Neural progenitor cell (in vitro differentiated cells): ENCODE measurements at places on chromosomes 2 and 18. TPM values are rescaled to one million over a fixed set of nuclear protein-coding genes. Genes with fewer than 3 reads are reported as not detected.
A peak's percentile ranks its signal among the peaks of the same experiment; 100 is the strongest.

Gene LHCGR
- not detected in 2 replicates for total RNA-seq

- DNase-seq: peak; percentile 40
These were observed 154.8 kb downstream of the TGIF1 start for GRCh38 chr18:3604498-3605408.

Gene MYO5B
- total RNA-seq: 5.0 and 6.7 TPM in 2 replicates

DNA sequence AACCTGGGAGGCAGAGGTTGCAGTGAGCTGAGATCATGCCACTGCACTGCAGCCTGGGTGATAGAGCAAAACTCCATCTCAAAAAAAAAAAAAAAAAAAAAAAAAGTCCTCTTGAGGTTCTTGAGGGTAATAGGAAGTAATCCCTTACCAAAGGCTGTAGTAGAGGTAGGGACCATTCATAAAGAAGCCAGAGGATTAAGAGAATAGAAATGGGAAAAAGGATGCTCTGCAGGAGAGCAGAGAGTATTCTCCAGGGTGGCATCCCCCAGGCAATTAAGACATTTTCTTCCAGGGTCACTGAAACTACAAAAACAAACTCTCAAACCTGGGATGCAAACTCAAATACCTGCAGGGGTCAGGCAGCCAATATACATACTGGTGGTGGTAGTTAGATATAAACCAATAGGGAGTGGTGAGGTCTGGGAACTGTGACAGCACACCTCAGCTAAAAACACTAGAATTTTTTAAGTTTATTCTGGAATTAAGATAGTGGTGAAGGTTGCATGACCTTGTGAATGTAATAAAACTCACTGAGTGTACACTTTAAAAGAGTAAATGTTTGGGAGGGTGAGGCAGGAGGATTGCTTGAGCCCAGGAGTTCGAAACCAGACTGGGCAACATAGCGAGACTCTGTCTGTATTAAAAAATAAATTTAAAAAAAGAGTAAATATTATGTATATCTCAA is 24.7 kb downstream of the RAPH1 start:
- no peak for DNase-seq

DNA sequence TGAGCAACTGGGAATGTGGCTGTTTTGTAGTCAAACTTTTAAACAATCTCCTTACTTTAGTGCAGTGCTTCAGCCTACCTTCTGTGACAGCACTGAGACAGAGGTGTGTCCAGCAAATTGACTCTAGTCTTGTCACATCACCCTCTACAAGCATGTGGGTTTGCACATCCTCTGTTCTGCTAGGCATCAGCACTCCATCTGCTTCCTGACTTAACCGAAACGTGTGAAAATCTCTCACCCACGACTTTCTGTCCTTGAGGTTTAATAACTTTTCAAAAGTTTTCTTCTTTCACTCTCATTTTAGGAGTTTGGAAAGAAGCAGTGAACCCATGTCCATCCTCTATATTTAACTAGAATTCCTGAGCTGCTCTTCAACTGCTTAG is 42.6 kb downstream of the TTR start:
- DNase-seq: no peak

GRCh38 chr2:176173567-176174381 is 14.7 kb upstream of the HOXD1 start:
- no peak for DNase-seq
